ENCODE measurements at places on chromosomes 3 and 15.

DNA sequence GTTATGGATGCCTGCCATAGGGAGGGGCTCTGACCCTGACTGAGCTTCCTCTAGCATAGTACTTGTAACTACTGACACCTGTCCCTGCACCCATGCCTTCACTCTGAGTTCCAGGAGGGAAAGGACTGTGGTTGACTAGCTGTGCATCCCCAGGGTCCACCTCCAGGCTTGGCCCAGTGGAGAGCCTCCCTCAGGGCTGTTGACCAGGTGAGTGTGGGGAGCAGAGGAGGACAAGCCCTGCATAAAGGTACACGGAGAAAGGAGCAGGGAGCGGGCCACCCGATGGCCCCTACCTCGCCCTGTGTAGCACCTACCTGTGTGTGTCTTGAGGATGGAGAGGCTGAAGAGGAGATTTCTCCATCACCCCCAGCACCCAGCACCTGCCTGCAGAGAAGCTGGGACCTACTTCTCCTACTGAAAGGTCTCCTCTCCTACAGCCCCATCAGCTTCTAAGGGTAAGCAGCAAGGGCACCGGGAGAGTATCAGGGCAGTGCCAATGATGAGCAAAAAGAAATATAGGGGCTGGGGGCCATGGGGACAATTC lies 6.7 kb upstream of the LTF start:
- DNase-seq = no peak

DNA sequence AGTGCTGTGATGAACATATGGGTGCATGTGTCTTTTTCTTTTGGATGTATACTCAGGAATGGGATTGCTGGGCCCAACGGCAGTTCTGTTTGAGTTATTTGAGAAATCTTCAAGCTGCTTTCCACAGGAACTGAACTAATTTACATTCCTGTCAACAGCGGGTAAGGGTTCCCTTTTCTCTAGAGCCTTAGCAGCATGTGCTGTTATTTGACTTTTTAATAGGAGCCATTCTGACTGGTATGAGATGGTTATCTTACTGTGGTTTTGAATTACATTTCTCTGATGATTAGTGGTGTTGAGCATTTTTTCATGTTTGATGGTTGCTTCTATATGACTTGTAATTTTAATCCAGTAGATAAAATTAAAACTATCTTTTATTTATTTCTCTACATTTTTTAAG lies 1168.6 kb upstream of the ALCAM start:
- no peak for DNase-seq

DNA sequence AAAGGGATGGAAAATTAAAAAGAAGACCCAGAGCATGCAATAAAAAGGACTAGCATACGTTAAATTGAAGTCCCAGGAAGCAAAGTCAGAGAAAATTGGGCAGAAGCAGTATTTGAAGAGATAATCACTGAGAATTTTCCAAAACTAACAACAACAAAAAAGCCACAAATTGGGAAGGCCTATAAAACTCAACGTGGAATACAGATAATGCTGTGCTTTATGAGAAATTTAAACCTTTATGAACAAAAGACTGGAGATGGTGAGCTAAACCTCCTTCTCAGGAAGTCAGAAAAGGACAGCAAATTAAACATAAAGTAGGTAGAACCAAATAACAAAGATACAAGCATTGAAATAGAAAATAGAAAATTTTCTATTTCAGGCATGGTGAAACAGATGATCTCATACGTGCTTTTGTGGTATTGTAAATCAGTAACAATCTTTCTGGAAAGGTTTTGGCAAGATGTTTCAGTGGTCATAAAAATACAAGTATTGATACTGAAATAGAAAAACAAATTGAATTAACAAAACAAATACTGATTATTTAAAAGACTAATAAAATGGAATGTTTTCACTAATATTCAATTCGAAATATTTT lies 55.6 kb downstream of the LYSMD4 start:
- DNase-seq = no peak

DNA sequence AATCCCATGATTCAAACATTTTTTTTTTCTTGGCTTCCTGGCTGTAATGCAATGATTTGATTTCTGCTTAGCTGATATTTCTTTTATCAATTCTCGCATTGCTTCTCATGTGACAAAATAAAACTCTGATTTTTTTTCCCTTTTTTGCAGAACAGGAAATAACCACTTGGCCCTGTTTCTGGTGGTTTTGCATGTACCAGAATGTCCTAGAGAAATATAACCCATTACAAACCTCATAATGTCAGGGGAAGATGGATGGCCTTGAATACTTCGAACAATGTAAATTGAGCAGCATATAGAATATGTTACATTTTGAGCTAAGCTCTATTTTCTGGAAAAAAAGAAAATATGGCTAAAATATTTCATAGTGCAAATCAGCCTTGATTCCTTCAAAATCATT lies 275.6 kb downstream of the RAP2B start:
- DNase-seq = no peak
